ENCODE measurements at places on chromosomes 2 and 18.

- no peak for DNase-seq
Measured at GRCh38 chr2:208392300-208392699, 14.3 kb upstream of the PTH2R start.

GRCh38 chr18:6604573-6604941 lies 125.0 kb upstream of the ARHGAP28 start:
- DNase-seq = no peak

DNA sequence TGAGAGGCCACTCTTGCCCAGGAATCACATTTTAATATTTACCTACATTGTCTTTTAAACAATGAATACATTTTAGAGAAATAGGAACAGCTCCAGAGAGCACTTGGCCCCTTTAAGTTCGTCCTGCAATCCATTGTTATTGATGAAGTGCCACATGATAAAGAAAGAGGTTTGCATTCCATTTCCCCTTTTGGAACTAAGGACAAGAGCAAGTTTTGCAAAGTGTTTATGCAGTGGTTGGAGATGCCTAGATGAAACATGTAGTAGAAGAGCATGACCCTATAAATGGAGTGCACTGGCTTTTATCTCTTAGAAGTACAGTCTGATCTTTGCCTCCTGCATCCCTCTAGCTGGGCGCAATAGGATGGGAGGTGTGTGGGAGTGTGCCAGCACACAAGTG lies 118.7 kb upstream of the CNTNAP5 start:
- no peak for DNase-seq

DNA sequence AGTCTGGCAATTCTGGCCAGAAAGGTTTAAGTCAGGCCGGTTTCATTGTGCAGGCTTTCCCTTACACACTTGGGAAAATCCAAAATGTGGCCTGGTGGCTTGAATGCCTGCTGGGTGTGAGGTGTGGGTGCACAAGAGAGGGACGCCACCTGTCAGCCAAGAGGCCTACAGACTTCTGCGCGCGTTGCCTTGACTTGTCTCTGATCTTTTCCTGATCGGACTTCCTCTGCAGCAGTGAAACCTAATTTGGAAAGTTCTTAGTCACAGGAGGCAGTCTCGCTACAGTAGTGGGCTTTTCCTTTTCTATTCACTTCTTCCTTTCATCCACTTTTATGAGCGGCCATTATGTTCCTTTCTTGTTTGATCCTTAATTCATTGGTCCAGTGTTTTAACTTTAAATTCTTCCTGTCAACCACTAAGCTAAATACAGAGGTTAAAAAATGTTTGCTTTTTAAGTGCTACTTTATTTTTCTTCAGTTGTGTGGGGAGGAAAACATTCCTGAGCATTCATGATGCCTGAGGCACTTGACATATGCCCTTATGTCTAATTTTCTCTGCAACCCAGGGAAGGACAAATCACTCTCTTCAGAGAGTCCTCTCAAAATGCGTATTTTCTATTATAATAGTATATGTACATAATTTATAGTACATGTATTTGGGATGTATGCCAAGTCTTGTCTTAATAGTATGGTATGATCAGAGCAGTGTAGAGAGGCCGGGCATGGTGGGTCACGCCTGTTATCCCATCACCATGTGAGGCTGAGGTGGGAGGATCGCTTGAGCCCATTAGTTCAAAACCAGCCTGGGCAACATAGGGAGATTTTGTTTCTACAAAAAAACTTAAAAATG lies 128.9 kb downstream of the WDSUB1 start:
- no peak for DNase-seq

- DNase-seq = no peak
Measured at GRCh38 chr18:48884771-48885170, 66.0 kb downstream of the SMAD7 start.

- DNase-seq = no peak
Measured at GRCh38 chr18:79819064-79819967, 21.6 kb downstream of the KCNG2 start.

- DNase-seq = no peak
Measured at GRCh38 chr2:152063325-152063924, 35.4 kb downstream of the CACNB4 start.

DNA sequence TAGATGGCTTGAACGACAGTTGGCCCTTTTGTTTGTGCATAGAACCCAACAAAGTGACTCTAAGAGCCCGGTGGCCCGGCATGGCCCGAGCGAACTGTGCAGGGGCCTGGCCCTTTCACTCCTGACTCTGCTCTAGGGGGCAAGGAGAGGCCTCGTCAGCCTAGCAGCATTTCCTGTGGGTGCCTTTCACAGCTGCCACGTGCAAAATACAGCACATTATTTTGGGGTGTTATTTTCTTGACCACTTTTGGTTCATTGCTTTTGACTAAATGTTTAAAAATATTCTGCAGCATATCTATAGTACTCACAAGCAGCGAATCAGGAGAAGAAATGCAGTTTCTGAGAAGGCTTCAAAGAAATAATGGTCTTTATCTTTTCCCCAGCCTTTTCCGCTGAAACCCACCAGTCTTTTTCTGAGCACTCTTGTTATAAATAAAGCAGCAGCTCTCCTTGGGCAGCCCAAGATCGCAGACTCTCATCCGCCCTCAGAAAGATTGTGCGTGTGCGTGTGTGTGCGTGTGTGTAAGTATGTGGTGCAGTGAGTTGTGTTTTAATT lies 31.3 kb downstream of the DGKD start:
- DNase-seq = peak; percentile 65

DNA sequence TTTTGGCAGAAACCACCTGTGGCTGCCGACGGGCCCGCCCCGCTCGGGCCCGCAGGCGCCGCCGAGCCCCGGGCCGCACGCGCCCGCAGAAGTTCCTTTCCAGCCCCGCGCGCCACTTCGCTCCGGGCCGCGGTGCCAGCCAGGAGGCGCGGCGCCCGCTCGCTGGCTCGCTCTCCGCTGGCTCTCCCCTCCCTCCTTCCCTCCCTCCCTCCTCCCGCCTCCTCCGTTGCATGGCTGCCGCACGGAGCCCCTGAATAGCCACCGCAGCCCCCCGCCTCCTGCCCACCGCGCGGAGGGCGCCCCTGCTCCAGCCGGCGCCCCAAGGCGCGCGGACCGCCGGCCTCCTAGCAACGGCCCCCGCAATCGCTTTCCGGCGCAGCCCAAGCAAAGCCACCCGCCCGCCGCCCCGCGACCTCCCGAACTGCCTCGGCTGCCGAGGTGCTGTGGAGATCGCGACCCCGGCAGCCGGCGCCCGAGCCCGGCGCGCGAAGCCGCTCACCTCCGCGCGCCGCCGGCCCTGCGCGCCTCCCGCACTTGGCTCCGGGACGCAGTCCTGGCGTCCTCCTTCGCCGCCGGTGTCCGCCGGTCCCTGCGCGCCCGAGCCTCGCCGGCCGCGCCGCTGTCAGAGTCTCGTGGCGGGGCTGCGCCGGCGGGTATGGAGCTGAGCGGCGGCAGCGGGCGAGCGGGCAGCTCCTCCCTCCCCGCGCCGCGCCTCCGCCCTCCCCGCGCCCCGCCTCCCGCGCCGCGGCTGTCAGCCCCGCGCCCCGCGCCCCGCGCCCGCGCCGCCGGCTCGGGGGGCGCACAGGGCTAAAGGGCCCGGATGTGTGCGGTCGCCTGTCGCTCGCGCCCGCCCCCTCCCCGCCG lies at the start of gene ZBTB7C:
TSS of gene ZBTB7C (minus strand) at position 657 of the 864 bp plus-strand sequence.
- DNase-seq = no peak

GRCh38 chr2:172496160-172496608 lies 59.7 kb upstream of the PDK1 start:
- no peak for DNase-seq

GRCh38 chr2:186554850-186555671 lies 34.8 kb upstream of the ITGAV start:
- DNase-seq = peak; percentile 11

DNA sequence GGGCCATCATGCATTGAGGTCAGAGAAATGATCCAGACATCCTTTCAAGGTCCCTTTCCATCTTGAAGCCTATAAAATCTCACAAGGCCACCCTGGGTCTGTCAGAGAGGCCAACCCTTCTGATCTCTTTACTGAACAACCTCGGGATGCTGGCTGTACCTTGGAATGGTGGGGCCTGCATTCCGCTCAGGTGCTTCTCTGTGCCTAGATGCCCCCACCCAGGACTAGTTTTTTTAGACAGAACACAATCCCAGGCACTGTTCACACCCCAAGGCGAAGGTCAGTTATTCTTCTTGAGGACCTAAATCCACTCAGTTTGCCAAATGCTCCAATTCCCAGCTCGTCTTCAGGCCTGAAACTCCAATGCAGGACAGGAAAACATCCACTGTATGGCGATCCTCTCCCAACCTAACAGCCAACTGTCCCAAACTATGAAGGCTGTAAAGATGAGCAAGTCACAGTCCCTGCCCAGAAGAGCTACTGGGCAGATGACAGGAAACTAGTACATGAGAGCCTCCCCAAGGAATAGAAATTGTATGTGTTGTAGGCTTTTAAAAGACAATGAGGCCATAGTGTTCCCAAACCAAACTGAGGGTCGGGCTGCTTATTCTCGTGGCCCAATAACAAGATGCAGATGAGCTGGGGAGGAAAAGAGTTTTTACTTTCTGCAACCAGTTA lies 154.4 kb upstream of the ACAA2 start:
- no peak for DNase-seq

GRCh38 chr2:6887751-6888192 lies 10.2 kb downstream of the RSAD2 start:
- peak; percentile 97 for DNase-seq

GRCh38 chr2:215941726-215942125 lies 71.6 kb downstream of the MREG start:
- DNase-seq = no peak

DNA sequence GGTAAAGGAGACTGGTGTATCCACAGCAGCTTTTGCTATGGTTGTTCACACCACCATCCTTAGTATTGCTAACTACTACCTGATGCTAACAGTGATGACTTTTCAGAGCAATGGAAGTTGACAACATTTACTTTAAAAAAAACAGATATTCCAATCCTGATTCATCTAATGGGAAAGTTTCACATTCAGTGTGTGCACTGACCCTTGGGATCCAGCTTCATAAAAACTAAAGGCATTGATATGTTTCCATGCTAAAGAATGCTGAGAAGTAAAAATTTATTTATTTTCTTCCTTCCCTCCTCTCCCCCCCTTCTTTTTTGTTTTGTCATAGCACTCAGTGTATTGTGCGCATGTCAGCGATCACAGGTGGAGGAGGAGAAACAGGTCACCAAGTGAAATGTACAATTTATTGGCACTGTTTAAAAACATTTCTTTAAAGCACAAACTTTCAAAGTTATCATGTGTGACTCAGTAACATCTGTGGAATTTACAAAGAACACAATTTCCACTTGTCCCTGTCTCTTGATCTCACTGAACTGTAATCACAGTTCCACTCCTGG lies 229.9 kb downstream of the ALK start:
- DNase-seq = no peak

DNA sequence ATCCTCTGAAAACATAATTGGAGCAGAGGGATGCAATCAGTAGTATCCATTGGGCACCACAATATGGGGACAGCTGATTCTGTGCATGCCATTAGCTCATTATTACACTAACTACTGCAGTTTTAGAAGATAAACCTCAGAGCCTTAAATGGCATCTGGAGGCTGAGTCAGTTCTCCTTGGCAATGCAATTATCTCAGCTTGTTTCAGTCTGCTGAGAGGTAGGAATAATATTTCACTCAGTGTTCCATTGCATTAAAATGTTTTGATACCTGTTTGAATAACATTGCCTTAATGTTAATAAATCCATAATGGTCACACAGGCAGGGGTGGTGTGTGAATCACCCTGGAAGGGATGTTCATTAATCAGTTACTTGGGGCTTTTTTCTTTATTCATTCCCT lies 309.6 kb downstream of the LRRTM1 start:
- DNase-seq = no peak

- DNase-seq = no peak
Measured at GRCh38 chr18:29080946-29081345, 904.0 kb upstream of the CDH2 start.

- peak; percentile 21 for DNase-seq
Measured at GRCh38 chr18:61435064-61435652, 101.9 kb downstream of the CDH20 start.

- DNase-seq = no peak
Measured at GRCh38 chr18:24659827-24660720, 199.6 kb downstream of the HRH4 start.

- no peak for DNase-seq
Measured at GRCh38 chr2:65390134-65390533, 42.3 kb downstream of the SPRED2 start.
